GM23248 (cell line): ENCODE measurements at places on chromosomes 6 and 20. TPM values are rescaled to one million over a fixed set of nuclear protein-coding genes. Genes with fewer than 3 reads are reported as not detected.

- no peak for DNase-seq
These were observed 23.0 kb downstream of the SLC35D3 start for GRCh38 chr6:136945072-136945471.

DNA sequence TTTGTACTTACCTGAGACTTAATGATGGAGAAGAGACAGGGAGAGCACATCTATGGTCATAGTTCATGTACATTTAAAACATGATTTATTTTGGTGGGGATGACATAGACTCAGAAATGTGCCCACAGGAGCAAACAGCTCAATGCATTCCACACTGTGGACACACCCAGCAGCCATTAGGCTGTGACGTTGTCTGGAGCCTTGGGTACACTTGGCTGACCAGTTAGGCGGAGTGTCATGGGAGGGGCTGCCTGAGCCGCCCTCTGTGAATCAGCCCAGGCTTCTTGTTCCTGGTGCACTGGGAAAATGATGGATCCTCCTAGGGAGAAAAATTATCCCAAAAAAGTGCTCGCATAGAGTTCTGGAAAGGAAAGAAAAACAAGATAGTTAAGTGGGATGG, 231.0 kb upstream of the GMDS start:
- peak; percentile 66 for DNase-seq

The TCP11 gene
- not detected in 2 replicates for polyA plus RNA-seq

The TBX18 gene
- 5.1 and 5.7 TPM in 2 replicates for polyA plus RNA-seq

The COL19A1 gene
- polyA plus RNA-seq: not detected in 2 replicates
